ENCODE measurements at places on chromosomes 1 and 21.

DNA sequence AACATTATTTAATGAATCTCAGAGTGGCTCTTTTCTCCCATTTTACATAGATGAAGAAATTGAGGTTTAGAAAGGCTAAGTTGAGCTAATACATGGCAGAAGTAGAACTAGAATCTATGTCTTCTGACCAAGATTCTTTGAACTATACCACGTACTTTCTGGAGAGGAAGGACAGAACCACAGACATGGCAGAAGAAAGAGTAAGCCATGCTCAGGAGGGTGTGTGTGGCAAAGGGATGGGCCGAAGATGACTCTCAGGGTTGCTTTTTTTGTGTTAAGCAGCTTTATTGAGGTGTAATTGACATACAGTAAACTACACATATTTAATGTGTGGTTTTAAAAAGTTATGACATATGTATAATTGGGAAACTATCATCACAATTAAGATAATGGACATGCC is 69.5 kb downstream of the PEX14 start:
- DNase-seq = no peak

DNA sequence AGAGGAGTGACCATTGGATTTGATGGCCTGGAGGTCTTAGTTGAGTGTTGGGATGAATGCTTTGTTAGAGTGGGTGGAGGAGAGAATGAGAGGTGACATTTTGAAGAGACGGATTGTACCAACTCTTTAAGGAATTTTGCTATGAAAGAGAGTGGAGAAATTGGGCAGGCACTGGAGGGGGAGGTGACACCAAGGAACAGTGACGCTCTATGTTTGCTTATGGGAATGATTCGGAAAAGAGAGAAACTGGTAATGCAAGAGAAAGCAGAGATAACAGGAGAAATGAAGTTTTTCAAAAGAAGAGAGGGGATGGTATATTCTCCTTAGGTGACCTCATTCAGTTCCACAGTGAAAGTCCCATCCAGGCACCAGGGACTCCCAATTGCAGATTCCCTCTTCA is 24.5 kb upstream of the PADI2 start:
- DNase-seq = no peak

DNA sequence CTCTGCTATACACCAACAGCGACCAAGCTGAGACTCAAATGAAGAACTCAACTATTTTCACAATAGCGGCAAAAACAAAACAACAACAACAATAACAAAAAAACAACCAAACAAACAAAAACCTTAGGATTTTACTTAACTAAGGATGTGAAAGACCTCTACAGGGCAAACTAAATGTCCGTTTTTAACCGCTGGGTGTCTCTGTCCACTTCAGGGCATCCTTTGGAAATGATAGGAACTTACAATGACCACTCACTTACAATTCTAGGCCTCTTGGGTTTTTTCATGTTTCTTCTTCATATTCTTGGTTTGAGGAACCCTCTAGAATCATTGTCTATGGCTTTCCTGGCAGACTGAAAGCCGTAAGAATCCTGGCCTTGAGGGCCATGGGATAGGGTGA is 134.0 kb upstream of the FAM78B start:
- no peak for DNase-seq

- DNase-seq = no peak
These were observed 20.4 kb downstream of the ARHGEF19 start for GRCh38 chr1:16191916-16192546.

DNA sequence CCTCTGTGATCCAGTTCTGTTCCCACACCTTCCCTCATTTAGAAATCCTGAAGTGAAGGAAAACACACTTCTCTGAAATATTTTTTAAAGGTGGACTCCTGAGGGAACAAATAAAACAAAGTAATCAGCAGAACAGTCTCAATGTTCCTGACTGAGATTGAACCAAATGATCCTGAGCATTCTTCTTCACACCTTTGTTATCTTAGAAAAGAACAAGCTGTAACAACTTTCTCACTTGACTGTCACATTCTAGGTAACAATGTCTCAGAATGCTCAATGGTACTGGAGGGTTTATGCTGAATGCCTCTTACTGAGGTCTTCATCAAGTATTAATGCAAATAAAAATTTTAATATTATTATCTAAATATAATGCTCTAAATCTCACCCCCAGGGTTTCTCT is 40.4 kb upstream of the RGS2 start:
- DNase-seq = no peak

DNA sequence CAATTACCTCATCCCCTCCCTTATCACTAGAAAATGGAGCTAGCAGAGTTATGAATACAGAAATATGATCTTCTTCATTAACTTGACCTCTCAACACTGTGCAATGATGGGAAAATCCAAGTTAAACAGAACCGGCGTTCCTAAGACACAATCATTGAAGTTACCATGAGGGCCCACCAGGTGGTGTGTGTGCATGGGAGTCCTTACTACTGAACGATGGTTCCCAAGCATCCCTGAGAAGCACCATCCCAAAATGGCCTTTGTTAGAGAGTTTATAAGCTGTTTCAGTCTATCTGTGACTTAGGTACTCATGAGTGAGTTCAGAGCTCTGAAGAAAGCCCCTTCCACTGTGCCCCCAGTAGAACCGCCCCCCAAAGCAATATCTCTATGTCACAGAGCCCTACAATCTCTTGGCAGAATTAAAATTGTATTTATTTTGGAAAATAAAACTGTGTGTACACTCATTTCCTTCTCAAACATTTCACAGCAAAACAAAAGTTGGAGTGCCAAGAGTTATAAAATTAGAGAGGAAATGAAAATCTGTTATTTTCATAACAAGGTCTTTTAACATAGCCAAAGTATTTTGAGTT is 56.8 kb downstream of the PLD5 start:
- DNase-seq = peak; percentile 71

GRCh38 chr1:172895050-172895460 is 155.7 kb downstream of the TNFSF18 start:
- DNase-seq = no peak

DNA sequence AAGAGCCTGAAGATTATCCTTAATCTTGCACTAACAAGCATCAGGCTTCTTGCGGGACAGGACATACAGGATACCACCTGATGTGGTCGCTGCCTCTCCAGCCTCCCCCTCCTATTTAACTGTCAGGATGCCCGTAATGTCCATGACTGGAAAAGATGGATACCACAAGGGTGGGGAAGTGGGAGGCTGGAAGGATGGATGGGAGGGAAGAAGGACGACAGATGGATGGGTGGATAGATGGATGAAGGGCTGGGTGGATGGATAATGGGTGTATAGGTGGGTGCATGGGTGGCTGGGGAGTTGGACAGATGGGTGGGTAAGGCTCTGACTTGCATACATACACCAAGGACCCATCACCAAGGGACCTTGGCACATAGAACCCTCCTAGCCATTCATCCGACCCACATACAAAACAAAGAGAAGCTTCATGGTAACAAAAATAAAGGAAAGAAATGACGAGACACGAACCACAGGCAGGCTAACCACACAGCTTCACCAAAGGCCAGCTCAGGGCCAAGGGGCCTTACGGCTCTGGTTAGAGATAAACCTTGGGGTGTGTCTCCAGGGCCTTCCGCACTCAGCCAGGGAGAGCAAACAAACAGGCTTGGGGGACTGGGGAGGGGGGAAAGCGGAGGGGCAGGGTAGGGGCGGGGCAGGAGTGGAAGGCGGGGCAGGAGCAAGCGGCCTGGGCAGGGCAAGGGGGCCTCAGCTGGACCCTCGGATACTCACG is 50.5 kb downstream of the HSPG2 start:
- no peak for DNase-seq

GRCh38 chr1:160330119-160330518 is 12.9 kb downstream of the COPA start:
- no peak for DNase-seq

DNA sequence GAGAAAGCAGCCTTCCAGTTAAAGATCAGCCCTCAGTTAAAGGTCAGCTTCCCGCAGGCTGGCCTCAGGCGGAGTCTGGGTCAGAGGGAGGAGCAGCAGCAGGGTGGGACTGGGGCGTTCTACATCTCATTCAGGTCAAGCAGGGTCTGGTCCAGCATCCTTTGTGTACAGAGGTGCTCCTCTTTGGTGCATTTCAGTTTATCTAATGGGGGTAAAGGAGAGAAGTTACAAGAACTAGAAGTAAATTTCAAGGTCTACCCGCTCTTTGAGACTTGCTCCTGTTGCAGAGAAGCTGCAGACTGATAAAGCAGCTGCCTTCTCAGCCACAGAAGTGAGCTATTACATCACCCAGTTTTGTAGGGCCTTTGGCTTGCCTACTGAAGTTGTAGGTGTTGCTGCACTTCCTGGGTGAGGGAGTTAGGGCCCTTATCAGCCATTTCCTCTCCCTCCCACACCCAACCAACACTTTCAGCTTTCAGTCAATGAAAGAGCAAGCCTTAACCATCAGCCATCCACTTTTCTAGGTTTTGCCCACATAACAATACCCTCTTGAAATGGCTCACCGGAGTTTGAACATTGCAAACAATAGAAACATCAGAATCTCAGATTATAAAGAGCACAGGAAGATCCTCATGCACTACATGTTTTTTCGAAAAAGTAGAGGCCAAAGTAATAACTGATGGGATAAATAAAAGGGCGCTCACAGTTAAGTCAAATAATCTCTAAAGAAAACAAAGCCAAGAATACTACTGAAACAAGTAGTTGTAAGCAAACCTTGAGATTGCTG is 2.8 kb upstream of the NUP210L start:
- DNase-seq = no peak

DNA sequence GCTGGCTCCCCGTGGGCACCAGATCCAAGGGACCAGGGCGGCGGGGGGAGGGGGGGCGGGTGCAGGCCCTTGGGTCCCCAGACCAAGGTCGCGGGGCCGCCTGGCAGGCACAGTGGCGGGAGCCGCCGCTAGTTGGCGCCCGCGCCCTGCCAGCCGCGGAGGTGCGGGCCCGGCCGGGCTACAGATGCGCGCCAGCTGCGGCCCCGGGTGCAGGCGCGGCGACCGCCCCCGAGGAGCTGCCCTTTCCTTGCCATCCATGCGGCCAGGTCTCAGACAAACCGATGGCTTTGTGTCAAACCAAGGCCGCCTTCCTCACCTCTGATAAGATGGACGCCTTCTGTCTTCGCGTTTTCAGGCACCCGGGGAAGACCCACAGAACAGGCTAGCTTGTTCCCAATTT is 2.2 kb upstream of the RUNX3 start:
- DNase-seq = peak; percentile 87

DNA sequence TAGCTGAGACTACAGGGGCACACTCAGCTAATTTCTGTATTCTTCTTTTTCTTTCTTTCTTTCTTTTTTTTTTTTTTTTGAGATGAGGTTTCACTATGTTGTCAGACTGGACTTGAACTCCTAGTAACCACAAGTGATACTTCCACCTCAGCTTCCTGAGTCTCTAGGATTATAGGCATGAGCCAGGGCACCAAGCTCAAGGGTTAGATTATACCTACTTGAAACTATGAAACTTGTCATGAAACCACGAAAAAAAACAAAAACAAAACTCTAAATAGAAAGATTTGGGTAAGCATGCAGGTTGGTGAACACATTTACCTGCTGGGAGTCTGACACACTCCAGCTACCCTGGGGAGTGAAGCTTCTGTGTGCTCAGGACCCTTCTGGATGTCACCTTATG is 2250.4 kb downstream of the MRPL39 start:
- DNase-seq = no peak

DNA sequence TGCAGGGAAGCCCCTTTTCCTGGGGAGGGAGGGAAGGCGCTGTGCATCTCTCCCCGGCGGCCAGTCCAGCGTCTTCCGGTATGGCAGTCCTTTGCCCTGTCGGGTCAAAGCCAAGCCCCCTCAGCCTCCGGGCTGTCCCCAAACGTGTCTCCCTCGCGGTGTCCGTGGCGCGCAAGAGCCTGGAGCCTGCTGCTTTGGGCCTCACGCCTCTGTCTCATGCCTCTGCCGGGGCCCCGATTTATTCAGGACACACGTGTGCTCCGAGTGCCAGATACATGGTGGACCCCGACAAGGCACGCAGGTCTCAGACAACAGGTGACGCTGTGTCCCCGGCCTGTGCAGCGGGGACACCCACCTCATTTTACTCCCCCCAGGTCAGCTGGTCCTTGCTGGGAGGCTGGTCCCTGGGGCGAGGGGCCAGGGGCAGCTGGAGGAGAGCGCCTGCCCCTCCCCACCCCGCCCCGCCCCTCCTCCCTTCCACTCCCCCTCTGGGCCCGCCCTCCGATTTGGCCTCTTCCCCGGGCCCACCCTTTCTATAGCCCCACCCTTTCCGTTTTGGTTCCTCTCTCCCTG is 176.7 kb downstream of the CAMTA1 start:
- no peak for DNase-seq

DNA sequence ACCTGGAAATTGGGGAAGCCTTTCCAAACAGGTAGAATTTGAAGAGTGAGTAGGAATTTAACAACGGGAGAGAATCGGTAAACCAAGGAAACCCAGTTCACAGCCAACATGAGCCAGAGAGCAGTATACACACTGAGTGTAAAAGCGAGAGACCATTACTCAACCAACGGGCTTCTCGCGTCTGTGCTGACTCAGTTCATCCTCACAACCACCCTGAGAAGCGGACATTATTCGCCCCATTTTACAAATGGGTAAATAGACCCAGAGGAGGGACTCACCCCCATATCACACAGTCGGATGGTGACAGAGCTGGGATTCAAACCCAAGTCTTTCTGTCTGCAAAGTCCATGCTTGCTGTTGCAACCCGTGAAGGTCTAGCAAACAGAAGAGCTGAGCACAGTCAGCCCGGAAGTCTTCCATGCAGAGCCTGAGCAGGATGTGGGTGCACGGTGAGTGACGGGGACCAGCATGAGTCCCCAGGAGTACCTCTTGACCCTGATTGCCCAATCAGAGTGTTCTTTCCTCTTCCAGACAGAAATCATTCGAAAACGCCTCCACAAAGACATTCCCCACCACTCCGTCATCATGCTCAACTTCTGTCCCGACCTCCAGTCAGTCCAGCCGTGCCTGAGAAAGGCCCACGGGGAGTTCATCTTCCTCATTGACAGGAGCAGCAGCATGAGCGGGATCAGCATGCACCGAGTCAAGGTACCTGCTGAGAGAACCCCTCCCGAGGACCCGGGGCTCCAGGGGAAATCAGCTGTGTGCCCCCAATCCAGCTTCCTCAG is 32.3 kb downstream of the VWA5B1 start:
- DNase-seq = no peak

DNA sequence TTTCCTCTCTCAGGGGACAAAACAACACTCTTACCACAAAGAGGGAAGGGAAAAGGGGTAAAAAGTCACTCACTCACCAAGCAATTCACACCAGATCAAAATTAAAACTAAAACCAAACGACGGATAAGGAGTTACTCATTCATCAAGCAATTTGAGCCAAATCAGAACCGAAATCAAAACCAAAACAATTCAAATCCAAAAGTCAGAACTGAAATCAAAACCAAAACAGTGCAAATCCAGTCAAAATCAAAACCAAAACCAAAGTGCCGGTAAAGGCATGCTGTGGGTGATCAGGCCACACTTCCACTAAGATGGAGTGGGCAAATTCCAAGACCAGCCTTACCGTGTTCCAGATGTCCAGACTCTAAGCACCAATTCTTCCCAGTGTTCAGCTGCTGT is 717.9 kb downstream of the AMY1C start:
- DNase-seq = no peak

GRCh38 chr1:8671306-8671917 is 146.0 kb downstream of the RERE start:
- peak; percentile 66 for DNase-seq

- DNase-seq = no peak
These were observed 19.5 kb downstream of the PAFAH2 start for GRCh38 chr1:25978403-25978802.

All from HEK293T (cell line).